ENCODE measurements at places on chromosomes 11 and 22. TPM values are rescaled to one million over a fixed set of nuclear protein-coding genes. Genes with fewer than 3 reads are reported as not detected.

NXPE2 gene
- total RNA-seq: not detected

MS4A6E gene
- not detected for total RNA-seq

LRRC74B gene
- total RNA-seq: not detected

DMC1 gene
- 20.1 TPM for total RNA-seq

SCUBE2 gene
- total RNA-seq: not detected

SCN4B gene
- 0.22 TPM for total RNA-seq

SCGB1C1 gene
- not detected for total RNA-seq

FLRT1 gene
- total RNA-seq: 0.36 TPM

CHKB gene
- 76.2 TPM for total RNA-seq

MLC1 gene
- not detected for total RNA-seq

OR4C45 gene
- not detected for total RNA-seq

MPZL2 gene
- 15.8 TPM for total RNA-seq

ADAMTS8 gene
- not detected for total RNA-seq

TPBGL gene
- total RNA-seq: 0.07 TPM

TRIM34 gene
- 11.9 TPM for total RNA-seq

CYB561A3 gene
- total RNA-seq: 32.3 TPM

TMEM126B gene
- total RNA-seq: 64.5 TPM

ART5 gene
- total RNA-seq: not detected

TXNRD2 gene
- total RNA-seq: 23.4 TPM

All from activated CD4-positive, alpha-beta memory T cell treated with anti-CD3 and anti-CD28 coated beads for 36 hours (primary cell).